Stimulated activated CD4-positive, alpha-beta T cell treated with anti-CD3 and anti-CD28 coated beads, TNF-alpha, amount 100 ng/mL, for 24 hours (primary cell): ENCODE measurements at places on chromosomes 11 and 22.

DNA sequence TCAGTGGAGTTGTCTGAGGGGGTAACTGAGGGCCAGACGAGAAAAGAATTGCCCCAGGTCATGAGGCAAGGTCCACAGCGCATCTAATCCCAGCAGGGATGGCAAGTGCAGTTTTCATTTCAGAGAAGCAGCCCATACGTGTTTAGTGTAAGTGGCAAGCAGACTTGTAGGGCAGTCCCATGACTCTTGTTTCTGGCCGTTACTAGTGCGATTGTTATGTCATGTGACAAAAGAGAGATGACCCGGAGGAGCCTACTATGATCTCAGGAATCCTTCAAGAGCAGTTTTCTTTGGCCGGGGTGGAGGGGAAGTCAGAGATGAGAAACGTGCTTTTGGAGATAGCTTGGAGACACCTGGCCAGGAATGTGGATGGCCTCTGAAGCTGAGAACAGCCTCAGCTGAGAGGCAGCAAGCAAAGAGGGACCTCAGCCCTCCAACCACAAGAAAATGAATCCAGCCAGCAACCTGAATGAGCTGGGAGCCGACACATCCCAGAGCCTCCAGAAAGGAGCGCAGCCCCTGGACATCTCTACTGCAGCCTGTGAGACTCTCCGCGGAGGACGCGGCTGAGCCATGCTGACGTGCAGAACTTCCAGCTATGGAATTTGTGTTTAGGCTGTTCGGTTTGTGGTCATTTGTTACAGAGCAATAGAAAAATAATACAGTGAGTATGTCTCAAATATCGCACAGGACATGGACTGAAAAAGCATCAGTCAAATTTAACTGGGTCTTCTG lies 44.1 kb upstream of the CDON start:
- no peak for DNase-seq

DNA sequence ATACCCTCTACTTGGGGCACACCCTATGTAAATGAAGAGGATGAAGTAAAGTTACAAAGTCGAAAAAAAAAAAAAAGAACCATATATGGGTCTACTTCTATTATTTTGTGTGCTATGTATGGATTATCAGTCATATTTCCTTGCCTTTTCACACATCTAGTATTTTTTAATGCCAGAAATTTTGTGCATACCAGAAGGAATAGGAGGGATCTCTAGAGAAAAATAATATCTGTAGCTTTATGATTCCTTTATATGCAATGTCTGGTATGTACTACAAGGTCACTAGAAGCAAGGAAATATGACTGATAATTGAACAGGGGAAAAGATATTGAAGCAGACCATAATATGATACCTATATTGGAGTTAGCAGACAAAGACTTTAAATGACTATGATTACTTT lies 713.4 kb downstream of the OPCML start:
- no peak for DNase-seq

DNA sequence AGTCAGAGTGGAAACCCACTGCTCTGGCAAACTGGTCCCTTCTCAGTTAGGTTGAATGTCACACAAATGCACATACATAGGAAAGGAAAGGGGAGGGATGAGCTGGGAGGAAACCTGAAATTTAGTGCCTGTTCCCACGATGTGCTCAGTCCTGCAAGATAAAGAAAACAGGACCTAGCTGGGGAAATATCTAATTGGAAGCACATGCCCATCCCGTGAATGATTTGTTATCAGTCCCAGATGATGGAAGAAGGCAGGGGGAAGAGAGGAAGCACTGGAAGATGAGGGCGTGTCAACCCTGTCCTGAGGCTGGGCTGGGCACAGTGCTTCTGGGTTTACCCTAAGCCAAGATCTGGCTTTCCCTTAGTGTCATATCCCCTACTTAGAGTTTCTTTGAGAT lies 173.9 kb downstream of the NAV2 start:
- no peak for DNase-seq

DNA sequence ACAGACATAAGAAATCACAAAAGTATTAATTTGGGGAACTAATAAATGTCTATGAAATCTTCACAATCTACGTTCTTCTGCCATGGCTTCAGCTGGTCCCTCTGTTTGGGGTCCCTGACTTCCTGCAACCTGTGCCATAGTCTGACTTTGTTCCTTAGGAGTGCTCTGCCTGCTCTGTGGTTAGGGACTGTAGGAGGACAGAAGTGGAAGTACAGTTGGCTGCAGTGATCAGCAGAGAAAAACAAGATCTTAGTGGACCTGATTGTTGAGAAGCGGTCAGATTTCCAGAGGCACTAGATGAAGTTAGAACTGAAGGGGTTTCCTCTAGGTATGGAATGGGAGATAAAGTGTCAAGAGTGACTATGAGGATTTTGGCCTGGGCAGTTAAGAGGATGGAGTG lies 80.6 kb downstream of the PPP6R3 start:
- DNase-seq: no peak

GRCh38 chr11:15828215-15828853 lies 528.0 kb downstream of the SOX6 start:
- DNase-seq: no peak

GRCh38 chr11:44949160-44950030 lies 1.3 kb downstream of the TP53I11 start:
- peak; percentile 19 for DNase-seq

DNA sequence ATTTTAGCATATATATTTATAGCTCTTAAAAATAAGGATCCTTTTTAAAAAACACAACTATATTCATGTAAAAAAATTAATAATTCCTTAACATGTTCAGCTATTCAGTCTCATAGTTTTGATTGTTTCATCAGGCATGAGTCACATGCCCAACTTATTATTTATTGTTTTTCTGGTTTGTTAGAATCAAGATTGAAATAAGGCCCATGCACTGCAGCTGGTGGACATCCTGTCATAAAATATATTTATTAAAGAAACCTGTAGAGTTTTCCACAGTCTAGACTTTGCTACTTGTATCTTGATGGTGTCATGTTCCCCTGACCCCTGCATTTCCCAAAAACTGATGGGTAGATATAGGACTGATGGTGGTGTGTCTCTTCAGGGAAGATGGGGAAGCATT lies 77.4 kb downstream of the PARVA start:
- DNase-seq: no peak

GRCh38 chr11:12163181-12163941 lies 53.0 kb downstream of the MICAL2 start:
- no peak for DNase-seq

DNA sequence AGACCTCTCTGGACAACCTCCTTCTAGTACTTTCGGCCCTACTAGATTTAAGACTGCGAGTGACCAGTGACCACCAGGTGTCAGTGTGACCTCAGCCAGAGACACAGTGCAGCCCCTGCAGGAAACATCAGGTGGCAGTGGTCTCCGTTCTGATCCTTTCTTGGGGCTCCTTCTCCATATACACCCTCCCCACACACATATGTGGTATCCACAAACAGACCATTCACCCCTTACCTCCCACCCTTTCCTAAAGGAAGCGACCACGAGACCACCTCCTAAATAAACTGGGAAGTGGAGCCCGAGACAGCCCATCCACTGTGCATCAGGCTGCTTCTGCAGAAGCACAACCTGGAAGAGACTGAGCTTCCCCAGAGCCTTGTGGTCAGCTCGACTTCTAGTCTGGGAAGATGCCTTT lies 38.5 kb upstream of the CYP2D6 start:
- DNase-seq: peak; percentile 69

DNA sequence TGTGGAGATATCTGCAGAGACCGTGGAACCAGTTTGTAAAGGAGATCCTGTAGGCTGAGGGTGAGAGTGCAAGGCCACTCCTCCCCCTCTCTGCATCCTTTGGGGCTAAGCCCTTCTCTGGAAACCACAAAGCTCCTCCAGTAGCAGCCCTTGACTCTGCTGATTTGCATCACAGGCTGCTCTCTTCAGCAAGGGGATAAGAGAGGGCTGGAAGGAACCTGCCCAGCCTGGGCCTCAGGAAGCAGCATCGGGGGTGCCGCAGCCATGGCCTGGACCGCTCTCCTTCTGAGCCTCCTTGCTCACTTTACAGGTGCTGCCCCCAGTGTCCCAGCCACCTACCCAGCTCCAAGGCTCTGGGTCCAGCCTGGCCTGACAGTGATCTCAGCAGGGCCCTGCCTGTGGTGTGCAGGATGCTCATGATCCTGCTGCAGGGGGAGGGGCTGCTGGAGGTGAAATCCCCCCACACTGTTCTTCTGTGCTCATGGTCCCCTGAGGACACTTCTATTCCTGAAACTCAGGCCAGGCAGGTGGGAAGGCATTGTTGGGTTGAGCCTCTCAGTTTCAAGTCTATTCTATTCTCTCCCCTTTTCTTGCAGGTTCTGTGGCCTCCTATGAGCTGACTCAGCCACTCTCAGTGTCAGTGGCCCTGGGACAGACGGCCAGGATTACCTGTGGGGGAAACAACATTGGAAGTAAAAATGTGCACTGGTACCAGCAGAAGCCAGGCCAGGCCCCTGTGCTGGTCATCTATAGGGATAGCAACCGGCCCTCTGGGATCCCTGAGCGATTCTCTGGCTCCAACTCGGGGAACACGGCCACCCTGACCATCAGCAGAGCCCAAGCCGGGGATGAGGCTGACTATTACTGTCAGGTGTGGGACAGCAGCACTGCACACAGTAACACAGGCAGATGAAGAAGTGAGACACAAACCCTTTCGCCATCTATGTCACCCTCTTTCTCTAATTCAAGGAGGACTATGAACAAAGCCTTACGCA lies 68.5 kb upstream of the IGLL5 start:
- DNase-seq: no peak

- no peak for DNase-seq
These were observed 539.3 kb downstream of the SOX6 start for GRCh38 chr11:15817001-15817400.

GRCh38 chr11:128334311-128335044 lies 252.9 kb downstream of the ETS1 start:
- no peak for DNase-seq

- no peak for DNase-seq
These were observed 177.8 kb downstream of the TENM4 start for GRCh38 chr11:79263001-79263400.

GRCh38 chr11:12678092-12678491 lies 3.9 kb downstream of the TEAD1 start:
- DNase-seq: no peak

- DNase-seq: no peak
These were observed 438 bp downstream of the ZW10 start for GRCh38 chr11:113773092-113773415.

- no peak for DNase-seq
These were observed 6.9 kb upstream of the EFCAB6 start for GRCh38 chr22:43818981-43819380.

DNA sequence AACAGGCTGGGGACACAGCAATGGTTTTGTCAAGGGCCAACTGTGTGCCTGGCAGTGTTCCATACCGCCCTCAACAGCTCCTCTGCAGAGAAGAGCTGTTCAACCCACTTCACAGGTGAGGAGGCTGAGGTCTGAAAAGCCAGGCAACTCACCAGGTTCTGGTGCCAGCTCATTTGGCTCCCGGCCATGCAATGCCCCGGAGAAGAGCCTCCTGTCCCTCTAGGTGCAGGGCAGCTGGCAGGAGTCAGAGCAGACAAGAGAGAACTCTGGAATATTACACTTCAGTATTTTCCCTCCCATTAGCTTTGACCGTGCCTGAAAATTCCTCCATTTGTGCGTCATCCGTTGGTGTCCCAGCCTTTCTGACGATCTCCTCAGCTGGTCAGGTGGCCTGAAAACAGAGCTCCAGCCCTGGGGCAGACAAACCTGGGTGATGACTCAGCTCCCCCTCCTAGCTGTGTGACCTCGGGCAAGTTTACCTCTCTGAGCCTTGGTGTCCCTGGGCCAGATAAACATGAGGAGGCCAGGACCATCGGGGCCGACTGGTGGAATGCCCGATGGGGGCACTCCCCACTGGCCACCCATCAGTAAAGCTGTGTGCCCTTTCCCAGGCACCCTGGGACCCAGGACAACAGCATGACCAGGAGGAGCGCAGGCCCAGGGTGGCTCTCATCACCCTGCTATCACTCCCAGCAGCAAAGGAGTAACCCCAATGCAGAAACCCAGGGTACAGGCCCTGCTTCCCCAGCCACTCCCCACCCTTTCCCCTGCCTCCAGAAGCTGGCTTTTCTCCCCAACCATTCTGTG lies 9.6 kb upstream of the C1QTNF6 start:
- DNase-seq: no peak

GRCh38 chr11:4619514-4619913 lies 11.5 kb upstream of the TRIM68 start:
- no peak for DNase-seq

DNA sequence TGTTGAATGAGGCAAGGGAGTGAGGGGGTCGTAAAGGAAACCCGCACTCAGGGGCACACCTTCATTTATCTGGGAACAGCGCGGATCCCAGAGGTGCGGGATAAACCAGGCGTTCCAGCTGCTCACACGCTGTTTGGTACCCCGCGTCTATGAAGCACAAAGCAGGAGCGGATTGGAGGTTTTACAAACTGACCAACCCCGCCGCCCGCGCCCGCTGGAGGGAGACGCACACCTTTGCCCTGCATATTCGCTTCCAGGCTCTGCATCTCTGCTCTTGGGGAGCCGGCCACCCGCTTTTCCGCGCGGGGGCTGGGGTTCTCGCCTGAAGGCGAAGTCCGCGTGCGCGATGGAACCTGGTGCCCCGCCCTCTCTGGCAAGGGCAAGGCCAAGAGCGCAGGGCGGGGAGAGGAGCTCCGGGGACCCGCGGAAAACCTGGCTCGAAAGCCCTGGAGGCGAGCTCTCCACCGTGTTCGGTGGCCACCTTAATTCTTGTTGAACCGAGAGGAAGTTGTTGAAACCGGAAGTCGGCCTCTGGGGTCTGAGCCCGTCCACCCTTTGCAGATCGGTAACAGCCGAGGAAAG lies 6.8 kb upstream of the ALX4 start:
- no peak for DNase-seq

GRCh38 chr22:50311606-50312351 lies 4.3 kb upstream of the PLXNB2 start:
- no peak for DNase-seq

DNA sequence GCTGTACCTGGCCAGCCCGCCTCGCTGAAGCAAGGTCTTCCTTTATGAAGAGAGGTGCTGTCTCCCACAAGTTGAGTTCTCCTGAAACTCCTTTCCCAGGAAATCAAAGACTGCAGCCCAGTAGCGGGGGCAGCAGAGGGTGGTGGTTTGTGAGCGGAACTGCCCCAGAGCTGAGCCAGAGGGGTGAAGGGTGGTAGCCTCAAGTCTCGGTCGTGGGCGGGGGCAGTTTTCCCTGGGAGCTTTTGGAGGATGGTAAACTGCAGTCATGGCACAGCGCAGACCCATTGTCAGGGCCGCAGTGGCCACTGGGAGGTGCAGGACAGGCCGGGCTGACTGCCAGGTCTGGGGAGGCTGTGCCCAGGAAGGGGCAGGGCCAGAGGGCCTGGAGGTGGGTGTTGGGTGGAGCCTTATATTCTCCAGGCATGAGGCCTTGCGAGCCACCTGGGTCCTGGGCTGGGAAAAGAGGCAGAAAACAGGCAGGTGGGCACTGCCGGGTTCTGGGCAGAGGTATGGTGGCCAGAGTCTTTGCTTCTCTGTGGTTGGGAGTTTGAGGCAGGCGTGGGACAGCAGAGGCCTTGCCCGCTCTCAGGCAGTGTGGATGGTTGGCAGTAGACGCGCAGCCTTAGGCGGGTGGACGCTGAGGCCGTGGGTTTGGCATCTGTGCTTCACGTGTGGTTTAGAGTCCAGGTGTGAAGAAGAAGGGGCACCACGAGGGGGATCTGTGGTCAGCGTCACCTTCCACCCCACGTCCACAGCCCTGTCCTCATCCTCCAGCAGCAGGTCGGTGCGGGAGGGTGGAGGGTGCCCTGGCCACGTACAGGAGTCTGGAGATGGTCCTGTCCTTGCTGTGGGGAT lies 1176.4 kb downstream of the BRD1 start:
- no peak for DNase-seq

GRCh38 chr11:75954039-75954438 lies 139.0 kb downstream of the UVRAG start:
- no peak for DNase-seq
